ENCODE measurements at places on chromosomes 5 and 9. TPM values are rescaled to one million over a fixed set of nuclear protein-coding genes. Genes with fewer than 3 reads are reported as not detected.
A peak's percentile ranks its signal among the peaks of the same experiment; 100 is the strongest.

DNA sequence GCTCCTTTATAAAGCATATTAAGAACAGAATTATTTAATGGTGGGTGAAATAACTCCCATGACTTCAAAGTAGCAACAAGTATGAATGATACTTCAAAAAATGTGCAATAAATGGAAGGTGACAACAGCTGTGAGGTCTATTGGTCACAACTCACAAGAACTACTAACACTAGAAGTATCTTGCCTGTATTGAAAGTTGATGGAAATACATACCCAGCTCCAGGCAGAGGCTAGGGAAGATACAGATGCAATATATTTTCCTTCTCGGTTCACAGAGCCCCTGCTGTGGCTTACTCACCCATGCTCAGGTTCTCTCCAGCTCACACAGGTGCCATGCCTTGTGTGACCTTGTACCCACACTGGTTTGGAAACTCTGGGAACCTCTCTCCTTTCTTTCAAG is 133.8 kb downstream of the LIFR start:
- no peak overlapping the region for H3K4me3 ChIP-seq
- DNase-seq = no peak
- no peak overlapping the region for H3K27ac ChIP-seq
- no peaks in the 10 kb centered on the region for H3K36me3 ChIP-seq

GRCh38 chr5:124644138-124644537 is 102.3 kb downstream of the ZNF608 start:
- DNase-seq = no peak
- peaks cover 15% of the 10 kb centered on the region for H3K4me1 ChIP-seq

DNA sequence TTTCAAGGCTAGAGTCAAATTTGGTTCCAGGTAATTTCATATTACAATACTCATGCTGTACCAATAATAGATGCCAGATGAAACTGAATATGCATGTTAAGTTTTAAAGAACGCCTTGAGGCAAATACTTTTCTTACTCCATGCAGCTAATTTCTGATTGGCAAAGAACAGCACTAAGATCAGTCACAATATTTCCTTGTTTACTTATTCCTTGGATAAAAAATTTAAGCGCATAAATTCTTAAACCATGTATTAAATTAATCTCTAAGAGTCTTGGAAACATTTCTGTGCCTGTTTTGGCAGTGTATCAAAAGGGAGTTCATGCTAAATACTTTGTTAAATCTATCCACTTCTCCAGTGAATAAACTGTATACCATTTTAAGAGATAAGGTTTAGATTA is 173.5 kb downstream of the SLC12A2 start:
- peaks cover 2% of the 10 kb centered on the region for H3K27me3 ChIP-seq
- H3K4me3 ChIP-seq = no peak overlapping the region
- no peak for DNase-seq
- H3K4me1 ChIP-seq = no peaks in the 10 kb centered on the region
- no peaks in the 10 kb centered on the region for H3K36me3 ChIP-seq

DNA sequence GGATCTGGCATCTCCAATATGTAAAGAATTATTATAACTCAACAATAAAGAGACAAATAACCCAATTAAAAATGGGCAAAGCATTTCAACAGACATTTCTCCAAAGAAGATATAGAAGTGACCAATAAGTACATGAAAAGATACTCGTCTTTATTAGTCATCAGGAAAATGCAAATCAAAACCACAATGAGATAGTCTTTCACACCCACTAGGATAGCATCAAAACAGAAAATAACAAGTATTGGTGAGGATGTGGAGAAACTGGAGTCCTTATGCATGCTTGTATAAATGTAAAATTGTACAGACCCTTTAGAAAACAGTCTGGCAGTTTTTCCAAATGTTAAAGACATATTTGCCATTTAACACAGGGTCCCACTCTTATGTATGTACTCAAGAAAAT is 39.1 kb upstream of the ITGA1 start:
- H3K27ac ChIP-seq = no peak overlapping the region
- DNase-seq = no peak
- H3K4me3 ChIP-seq = no peak overlapping the region
- peaks cover 6% of the 10 kb centered on the region for H3K36me3 ChIP-seq
- H3K27me3 ChIP-seq = peaks cover 7% of the 10 kb centered on the region

- H3K36me3 ChIP-seq = no peaks in the 10 kb centered on the region
- no peak overlapping the region for H3K27ac ChIP-seq
- no peak for DNase-seq
- H3K4me3 ChIP-seq = no peak overlapping the region
- no peaks in the 10 kb centered on the region for H3K27me3 ChIP-seq
- H3K4me1 ChIP-seq = no peaks in the 10 kb centered on the region
These were observed 166.8 kb downstream of the SPOCK1 start for GRCh38 chr5:137332296-137332695.

DNA sequence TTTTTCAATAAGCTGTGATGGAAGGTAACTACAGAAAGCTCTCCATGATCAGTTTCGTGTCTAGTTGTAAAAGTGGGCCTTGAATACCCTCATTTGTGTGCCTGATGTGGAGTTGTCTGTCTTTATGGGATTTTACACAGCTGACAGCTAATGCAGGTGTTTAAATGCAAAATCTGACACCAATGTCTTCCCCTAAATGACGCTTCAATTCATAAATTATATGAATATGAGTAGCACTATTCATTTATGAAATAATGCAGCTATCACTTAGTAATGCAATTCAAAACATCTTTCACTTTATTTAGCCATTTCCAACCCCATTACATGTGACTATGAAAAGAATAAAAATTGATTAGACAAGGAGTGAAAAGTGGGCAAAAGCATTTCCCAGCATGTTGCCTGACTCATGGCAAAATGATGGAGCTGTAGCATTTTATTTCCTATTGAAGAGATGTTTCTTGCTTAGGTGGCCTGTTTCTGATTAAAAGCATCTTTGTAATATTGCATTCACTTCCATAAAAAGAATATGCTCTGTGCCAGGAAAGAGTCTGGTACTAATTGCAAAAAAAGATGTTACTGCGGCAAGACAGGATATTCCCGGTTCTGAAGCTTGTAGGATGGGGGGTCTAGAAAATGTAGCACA is 116.7 kb upstream of the HAPLN1 start:
- no peaks in the 10 kb centered on the region for H3K4me1 ChIP-seq
- peaks cover 6% of the 10 kb centered on the region for H3K27me3 ChIP-seq
- no peak overlapping the region for H3K27ac ChIP-seq
- H3K36me3 ChIP-seq = no peaks in the 10 kb centered on the region
- DNase-seq = no peak

DNA sequence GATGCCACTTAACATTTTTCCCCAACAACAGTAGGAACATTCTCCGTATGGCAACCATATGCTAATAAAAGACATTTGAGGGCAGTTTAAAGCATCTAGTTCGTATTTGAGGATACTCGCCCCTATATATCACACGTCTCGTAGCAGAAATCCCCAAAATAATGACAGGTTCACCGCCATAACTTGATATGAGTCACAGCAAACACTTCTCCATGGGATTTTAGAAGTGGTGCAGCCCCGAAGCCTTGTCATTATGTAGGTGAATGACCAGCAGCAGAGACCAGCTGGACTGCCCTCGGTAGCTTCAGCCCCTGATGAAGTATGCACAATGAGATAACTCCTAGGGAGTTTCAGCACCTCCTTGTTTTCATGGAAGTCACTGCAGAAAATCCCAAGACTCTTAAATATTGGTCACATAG is 2.0 kb downstream of the CTNND2 start:
- peaks cover 6% of the 10 kb centered on the region for H3K4me1 ChIP-seq
- no peak for DNase-seq
- peaks cover 37% of the 10 kb centered on the region for H3K27me3 ChIP-seq

GRCh38 chr9:99251157-99251556 is 29.1 kb downstream of the SEC61B start:
- H3K27ac ChIP-seq = no peak overlapping the region
- peaks cover 31% of the 10 kb centered on the region for H3K4me1 ChIP-seq
- H3K27me3 ChIP-seq = no peaks in the 10 kb centered on the region

DNA sequence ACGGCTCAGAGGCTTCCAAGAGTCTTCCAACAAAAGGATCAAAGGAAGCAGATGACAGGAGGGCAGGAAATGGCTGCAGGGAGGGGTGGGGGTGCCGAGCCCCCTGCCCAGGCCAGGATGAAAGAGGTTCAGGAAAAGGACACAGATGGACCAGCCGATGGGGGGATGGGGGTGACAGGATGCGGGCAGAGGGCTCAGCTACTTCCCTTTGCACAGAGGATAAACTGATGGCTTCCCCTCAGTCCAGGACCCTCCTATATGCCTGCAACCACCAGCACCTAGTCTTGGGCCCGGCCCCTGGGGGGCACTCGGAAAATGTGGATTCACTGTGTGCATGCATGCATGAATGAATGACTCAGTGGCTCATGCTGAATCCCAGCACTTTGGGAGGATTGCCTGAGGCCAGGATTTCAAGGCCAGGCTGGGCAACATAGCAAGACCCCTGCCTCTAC is 148.2 kb downstream of the C9orf50 start:
- no peak overlapping the region for H3K4me3 ChIP-seq
- no peak overlapping the region for H3K27ac ChIP-seq
- no peak for DNase-seq
- no peaks in the 10 kb centered on the region for H3K27me3 ChIP-seq
- no peaks in the 10 kb centered on the region for H3K36me3 ChIP-seq

DNA sequence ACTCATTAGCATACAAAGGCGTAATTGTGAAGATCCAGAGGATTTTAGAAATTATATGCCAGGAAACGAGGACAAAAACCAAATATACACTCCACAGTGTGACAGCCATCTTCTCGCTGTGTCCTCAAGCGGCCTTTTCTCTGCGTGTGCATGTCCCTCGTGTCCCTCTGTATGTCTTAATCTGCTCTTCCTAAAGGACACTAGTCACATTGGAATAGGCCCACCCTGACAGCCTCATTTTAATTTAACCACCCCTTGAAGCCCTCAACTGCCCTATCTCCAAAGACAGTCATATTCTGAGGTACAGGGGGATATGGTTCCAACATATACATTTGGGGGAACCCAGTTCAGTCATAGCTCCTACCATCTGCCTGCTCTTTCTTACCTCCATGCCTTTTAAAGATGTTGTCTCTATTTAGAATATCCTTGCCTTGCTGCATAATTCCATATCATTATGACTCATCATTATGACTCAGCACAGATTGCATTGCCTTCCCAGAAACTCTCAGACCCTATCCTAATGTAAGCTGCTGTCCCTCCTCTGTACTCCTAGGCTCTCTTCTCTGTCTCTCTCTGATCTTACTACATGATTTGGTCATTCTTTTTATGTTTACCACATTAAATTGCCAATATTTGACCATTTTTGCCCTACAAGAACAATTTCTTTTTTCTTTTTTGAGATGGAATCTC is 210.9 kb downstream of the AOPEP start:
- H3K36me3 ChIP-seq = no peaks in the 10 kb centered on the region
- H3K4me1 ChIP-seq = no peaks in the 10 kb centered on the region
- DNase-seq = no peak
- H3K27ac ChIP-seq = no peak overlapping the region
- H3K27me3 ChIP-seq = no peaks in the 10 kb centered on the region

DNA sequence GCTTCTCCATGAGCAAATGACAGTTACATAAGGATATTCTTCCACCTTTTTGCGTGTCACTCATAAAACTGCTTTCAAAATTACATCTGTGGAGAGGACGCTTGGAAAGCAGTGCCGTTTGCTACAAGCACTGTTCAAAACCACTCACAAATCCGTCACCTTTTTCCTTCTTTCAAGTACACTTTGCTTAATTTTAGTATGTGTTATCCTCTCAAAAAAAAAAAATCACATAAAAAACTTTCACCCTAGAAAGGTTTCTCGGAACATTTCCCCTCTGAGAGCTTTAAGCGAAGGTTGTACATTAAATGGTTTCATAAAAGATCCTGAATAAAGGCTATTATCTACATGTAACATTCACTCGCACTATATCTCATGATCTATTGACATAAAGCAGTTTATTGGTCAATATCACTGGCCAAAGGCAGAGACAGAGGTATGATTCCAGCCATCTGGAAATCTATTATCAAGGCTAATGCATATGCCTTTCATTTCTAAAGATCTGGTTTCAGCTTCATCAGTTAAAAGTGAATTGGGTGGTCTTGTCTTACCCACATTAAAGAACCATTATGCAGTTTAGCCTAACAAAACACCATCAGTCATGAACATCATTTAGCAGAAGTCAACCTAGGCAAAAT is 163.6 kb downstream of the ENC1 start:
- no peak for DNase-seq
- peaks cover 3% of the 10 kb centered on the region for H3K4me1 ChIP-seq
- no peaks in the 10 kb centered on the region for H3K36me3 ChIP-seq
- H3K27ac ChIP-seq = no peak overlapping the region
- H3K27me3 ChIP-seq = no peaks in the 10 kb centered on the region

DNA sequence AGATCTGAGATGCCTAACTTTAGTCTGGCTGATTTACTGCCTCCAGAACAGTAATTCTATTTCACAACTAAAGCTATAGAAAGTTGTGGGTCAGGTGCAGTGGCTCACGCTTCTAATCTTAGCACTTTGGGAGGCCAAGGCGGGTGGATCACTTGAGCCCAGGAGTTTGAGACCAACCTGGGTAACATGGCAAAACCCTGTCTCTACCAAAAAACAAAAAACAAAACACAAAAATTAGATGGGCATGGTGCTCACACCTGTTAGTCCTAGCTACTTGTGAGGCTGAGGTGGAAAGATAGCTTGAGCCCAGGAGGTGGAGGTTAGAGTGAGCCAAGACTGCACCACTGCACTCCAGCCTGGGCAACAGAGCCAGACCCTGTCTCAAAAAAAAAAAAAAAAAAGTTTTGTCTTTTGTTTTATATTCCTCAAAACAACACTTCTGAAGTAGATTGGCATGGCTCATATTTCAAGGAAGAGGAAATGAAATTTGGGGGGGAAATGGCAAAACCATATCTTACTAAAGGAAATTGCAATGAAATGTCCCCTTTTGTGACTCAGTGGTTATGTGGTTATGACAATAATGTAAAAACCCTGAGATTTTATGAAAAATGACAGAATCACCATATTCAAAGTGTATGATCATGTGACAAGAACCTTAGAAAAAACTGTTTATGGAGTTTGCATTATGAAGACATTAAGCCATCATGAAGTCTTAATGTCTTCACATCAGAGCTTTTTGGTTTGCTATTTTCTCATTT is 16.2 kb downstream of the FNBP1 start:
- no peak for DNase-seq
- H3K27ac ChIP-seq = peak overlapping the region; percentile 76
- peaks cover 88% of the 10 kb centered on the region for H3K4me1 ChIP-seq
- no peaks in the 10 kb centered on the region for H3K27me3 ChIP-seq
- peaks cover 56% of the 10 kb centered on the region for H3K36me3 ChIP-seq
- H3K4me3 ChIP-seq = no peak overlapping the region

The CDKN2A gene
- total RNA-seq = 15.9 TPM

The DND1 gene
- 2.2 TPM for total RNA-seq

The SHISAL2B gene
- total RNA-seq = not detected

The OBP2B gene
- not detected for total RNA-seq

The ECM2 gene
- not detected for total RNA-seq

The LHX6 gene
- not detected for total RNA-seq

The GALNT12 gene
- total RNA-seq = 9.7 TPM

Data from activated CD4-positive, alpha-beta T cell treated with anti-CD3 and anti-CD28 coated beads, Interleukin-2, amount 10 ng/mL, durations not matched to agents 7 days and 5 days (primary cell).